Skin of body (tissue), 3 donors: ENCODE measurements at places on chromosomes 6 and 20.

- no peak for DNase-seq
Measured at GRCh38 chr20:25325073-25325472, 65.6 kb downstream of the ABHD12 start.

DNA sequence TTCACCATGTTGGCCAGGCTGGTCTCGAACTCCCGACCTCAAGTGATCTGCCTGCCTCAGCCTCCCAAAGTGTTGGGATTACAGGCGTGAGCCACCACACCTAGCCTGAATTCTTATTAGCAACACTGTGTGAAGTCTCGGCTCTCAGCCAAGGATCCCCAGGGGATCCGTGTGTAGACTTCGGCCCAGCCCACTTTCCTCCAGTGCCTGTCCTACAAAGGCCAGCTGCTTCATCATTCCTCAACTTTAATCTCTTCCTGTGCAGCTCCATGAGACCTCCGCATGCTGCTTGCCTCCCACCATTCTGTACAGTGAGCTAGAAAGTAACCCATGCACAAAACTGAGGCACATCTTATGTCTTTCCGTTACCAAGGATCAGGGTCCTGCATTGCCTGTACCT is 71.8 kb downstream of the SAMD3 start:
- no peak for DNase-seq

- no peak for DNase-seq
Measured at GRCh38 chr6:87261534-87261933, 60.9 kb upstream of the SMIM8 start.

- DNase-seq = no peak
Measured at GRCh38 chr6:89858041-89858440, 28.4 kb downstream of the CASP8AP2 start.

GRCh38 chr20:49851231-49851705 is 38.6 kb downstream of the SLC9A8 start:
- DNase-seq = no peak

- no peak for DNase-seq
Measured at GRCh38 chr20:24763386-24764026, 185.6 kb upstream of the CST7 start.

DNA sequence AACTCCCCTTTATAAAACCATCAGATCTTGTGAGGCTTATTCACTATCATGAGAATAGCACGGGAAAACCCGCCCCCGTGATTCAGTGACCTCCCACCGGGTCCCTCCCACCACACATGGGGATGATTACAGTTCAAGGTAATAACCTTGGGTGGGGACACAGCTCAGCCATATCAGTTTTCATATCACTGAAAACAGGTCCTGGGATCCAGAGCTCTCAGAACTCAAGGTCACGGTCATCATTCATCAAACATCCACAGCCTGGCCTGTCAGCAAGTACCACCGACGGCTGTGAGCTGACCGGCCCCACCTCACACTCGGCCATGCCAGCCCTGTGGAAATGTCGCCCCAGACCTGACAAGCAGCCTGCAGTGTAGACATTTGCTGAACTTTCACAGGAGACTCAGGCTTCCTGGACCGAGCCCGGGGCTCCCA is 14.1 kb upstream of the FRMD1 start:
- no peak for DNase-seq

- DNase-seq = no peak
Measured at GRCh38 chr6:62707156-62707555, 421.1 kb upstream of the KHDRBS2 start.

DNA sequence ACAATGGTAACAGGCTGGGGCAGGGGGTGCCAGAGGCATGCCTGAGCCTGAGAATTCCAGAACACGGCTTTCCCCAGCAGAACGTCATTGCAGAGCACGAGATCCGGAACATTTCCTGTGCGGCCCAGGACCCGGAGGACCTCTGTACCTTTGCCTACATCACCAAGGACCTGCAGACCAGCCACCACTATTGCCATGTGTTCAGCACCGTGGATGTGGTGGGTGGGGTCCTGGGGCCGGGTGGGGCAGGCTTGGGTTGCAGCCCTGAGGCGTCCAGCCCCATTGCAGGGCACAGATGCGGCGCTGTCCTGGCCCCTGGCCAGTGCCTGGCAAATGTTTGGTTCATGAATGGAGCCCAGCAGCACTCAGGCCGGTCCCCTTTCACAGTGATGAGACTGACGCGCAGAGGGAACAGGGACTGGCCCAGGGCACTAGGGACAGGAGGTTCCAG is 57.1 kb downstream of the TCP11 start:
- DNase-seq = no peak

DNA sequence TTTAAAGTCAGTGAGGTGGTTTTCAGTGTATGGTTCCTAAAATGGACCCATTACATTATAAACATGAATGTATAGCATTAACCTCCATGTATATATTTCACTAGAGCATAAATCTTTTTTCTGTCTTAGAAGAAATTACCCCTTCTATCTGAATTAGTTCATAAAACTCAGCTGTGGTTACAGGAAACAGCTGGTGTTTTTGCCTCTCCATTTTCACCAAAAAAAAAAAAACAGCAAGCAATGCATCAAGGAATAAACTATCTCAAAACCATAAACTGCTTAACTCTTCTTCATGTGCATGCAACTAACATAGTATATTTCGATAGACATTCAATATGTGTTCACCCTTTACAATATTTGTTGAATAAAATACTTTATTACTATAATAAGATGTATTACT is 40.2 kb downstream of the MOXD1 start:
- no peak for DNase-seq

GRCh38 chr6:142429195-142429594 is 127.4 kb downstream of the ADGRG6 start:
- DNase-seq = no peak

DNA sequence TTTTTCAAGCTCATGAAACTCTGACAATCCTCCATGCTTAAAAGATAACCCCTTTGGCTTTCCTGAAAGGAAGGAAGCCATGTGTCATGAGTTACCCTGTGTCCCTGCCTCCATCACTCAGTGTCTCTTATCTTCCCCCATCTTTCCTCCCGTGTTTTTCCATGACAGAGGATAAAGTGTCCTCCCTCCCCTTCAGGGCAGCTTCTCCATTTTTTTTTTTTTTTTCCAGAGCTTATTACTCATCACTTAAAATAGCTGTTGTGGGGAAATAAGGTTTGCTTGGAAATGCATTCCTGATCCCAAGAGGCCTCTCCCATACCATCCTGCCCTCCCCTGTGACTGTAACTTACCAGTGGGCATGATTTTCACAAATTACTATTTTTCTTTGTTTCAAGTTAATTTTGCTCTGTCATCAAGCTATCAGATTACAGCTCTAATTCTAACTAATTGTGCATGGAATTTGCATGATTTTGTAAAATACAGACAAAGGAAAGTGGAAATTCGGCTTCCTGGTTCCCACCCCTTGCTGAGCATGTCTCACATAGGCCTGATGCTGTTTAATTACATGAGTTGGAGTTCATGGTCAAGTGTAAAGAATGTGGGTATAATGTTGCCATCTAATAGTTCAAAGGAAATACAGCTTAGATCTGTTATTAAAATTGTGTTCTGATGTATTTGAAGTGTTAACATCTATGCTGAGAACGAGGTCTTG is 614.5 kb upstream of the FLRT3 start:
- no peak for DNase-seq
